ENCODE measurements at places on chromosomes 11 and 22. TPM values are rescaled to one million over a fixed set of nuclear protein-coding genes. Genes with fewer than 3 reads are reported as not detected.

DNA sequence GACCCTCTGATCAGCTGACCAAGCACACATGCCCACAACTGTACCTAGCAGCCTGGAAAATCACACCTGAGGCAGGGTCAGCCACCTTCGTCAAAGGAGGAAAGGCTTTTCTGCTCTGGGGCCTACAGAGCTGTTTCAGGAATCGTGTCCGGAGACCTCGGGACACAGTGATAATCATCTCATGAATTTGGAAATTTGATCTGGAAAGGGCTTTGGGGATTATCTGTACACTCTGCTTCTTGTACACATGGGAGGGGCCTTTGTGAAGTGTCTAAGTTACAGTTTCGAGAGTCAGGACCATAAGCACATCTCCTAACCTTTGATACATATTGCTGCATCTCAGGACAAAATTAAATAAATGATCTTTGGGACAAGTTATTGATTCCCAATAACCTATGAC lies 1421.2 kb upstream of the TENM4 start:
- no peak for DNase-seq

The DEPDC7 gene
- total RNA-seq, result 12.3 TPM

The OR8H3 gene
- total RNA-seq, result not detected

GRCh38 chr11:57680552-57680874 lies 12.6 kb downstream of the ZDHHC5 start:
- DNase-seq, result no peak

The SYT12 gene
- 0.71 TPM for total RNA-seq

DNA sequence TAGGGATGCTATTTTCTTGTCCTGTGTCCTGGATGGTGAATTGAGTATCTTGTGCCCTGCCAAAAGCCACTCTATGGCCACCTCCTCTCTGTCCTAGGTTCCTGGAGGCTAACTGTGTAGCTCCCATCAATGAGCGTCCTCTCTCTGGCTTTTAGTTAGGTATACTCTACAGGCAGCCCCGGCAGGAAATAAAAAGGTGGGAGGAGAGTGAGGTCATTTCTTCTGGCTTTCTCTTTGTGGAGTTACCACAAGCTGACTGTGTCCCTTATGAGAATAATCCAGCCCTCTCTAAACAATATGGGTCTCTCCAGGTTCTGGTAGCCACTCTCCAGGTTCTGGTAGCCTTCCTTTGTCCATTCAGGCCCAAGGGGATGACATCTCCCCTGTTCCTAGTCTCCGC lies 11.7 kb upstream of the ASPHD2 start:
- DNase-seq, result no peak

DNA sequence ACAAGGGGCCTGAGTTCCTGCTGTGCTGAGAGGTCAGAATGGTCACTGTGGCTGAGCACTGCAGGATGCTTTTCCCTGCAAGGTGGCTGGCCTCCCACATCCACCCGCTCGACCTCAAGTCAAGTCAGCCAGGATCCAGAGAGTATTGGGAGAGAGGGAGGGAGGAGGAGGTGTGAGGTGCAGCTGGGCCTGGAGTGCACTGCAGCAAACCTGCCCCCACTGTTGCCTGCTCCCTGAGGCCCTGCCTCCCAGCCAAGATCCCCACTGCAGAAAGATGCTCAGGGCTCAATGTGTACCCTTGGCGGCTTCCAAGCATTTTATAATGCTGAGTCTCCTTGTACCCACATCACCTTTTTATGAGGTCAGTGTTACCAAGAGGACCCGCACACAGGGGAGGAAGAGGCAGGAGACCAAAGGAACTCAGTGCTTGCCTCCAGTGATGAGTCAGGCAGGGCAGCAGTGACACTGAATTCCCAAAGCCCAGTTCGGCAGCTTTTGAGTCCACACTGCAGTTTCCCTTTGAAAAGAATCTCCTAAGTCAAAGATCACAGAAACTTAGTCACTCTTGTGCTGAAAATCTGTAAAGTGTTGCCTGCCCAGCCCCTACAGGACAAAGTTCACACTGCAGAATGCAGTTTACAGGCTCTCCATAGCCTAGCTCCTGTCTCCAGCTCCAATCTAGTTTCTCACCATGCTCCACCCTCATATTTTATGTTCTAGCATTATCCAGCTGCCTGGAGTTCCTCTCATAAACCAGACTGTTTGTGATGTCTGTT lies 3.1 kb downstream of the ENDOD1 start:
- no peak for DNase-seq

GRCh38 chr11:35391922-35392688 lies 27.3 kb downstream of the SLC1A2 start:
- DNase-seq, result peak; percentile 93

The H19 gene
- total RNA-seq, result 1,096 TPM

GRCh38 chr22:45842291-45842991 lies 134.5 kb downstream of the WNT7B start:
- DNase-seq, result no peak

DNA sequence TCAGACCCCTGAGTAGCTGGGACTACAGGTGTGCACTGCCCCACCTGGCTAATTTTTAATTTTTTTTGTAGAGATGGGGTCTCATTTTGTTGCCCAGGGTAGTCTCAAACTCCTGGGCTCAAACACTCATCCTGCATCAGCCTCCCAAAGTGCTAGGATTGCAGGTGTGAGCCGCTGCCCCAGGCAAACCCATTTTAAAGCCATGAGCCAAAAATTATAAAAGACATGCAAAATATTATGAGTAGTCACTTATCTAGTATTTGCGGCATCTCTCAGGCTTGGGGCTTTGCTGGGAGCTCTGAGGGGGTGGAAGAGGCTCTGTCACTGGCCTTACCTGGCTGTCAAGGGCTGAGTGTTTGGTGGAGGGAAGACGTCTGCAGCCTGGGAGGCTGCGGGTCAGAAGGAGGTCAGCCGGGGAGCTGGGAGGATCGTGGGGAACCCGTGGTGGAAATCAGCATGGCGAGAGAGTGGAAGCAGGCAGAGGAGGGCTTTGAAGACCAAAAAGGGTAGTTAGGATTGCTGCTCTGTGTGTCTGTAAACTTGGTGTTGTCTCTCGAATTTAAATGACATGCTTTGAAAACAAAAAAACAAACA lies 69.1 kb upstream of the PARVG start:
- peak; percentile 17 for DNase-seq

DNA sequence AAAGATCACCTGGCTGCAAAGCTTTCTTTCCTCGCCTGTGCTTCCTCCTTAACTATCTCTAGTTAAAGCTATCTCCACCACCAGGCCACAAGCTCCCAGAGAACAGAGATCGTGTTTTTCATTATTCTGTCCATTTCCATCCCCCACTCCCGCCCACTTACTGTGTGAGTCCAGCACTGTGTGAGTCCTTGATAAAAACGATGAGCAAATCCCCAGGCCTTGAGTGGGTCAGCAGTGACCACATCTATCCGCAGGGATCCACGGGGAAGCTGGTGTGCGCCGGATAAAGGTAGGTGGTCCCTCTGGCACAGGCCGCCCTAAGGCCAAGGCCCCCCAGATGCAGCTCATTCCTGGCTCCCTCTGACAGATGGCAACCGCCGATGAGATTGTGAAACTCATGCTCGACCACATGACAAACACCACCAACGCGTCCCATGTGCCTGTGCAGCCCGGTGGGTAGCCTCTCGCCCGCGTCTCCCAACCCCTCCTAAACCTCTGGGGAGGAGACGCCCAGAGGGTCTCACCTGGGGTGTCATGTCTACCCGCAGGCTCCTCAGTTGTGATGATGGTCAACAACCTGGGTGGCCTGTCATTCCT lies 9.3 kb downstream of the TKFC start:
- no peak for DNase-seq

The DMC1 gene
- total RNA-seq, result 4.7 TPM

- DNase-seq, result no peak
Measured at GRCh38 chr11:11391169-11391568, 38.1 kb upstream of the CSNK2A3 start.

- peak; percentile 28 for DNase-seq
Measured at GRCh38 chr11:71356280-71356876, 91.8 kb downstream of the DHCR7 start.

DNA sequence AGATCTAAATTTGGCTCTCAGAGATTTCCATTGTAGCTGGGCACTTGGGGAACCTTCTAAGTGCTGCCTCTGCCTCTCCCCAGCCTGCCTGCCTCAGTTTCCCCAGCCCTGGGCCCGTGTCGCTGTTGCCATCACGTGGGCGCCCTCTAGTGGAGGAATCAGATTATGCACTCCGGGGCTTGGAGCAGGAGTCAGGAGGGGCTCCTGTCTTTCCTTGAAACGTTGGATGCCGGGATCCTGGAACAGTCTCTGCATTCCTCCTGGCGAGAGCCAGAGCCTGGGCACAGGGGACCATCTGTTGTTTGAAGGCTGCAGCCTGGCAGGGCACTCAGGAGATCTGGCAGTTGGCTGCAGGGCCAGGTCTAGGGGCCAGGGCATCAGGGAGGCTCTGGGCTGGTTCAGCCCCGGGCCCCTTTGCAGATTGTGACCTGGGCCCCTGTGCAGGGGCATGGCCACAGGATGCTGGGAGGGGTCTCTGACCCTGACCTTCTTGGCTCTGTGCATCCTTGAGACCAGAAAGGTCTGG lies 71.6 kb downstream of the LRP5 start:
- peak; percentile 87 for DNase-seq

The SLC22A8 gene
- not detected for total RNA-seq

- DNase-seq, result no peak
Measured at GRCh38 chr11:112745973-112746372, 215.2 kb upstream of the NCAM1 start.

DNA sequence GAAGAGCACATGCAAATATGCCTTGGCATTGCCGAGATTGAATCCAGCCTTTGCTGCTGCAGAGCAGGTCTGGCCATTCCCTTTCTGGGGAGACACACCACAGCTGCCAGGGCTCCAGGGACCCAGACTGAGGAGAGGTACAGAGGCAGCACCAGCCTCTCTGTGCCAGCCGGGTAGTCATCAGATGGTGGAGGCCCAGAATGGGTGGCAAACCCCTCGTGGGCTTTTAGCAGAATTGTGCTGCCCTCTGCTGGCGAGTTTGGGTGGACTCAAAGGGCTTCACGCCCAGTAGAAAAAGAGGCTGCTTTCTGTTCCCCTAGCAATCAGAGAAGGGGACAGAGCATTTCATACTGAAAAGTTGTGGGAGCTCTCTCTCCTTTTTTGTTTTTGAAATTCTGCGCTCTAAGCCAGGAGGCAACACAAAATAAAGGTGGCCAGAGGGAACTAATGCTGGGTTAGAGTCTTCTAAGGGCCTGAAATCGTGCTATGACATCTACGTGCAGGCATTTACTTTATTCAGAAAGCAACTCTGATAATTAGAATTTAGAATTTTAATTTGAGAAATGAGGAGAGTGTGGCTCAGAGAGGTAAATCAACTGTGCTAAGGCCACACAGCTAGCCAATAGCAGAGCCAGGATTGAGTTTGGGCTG lies 158.8 kb upstream of the NAV2 start:
- peak; percentile 94 for DNase-seq
